ENCODE measurements at places on chromosomes 7 and 10.

DNA sequence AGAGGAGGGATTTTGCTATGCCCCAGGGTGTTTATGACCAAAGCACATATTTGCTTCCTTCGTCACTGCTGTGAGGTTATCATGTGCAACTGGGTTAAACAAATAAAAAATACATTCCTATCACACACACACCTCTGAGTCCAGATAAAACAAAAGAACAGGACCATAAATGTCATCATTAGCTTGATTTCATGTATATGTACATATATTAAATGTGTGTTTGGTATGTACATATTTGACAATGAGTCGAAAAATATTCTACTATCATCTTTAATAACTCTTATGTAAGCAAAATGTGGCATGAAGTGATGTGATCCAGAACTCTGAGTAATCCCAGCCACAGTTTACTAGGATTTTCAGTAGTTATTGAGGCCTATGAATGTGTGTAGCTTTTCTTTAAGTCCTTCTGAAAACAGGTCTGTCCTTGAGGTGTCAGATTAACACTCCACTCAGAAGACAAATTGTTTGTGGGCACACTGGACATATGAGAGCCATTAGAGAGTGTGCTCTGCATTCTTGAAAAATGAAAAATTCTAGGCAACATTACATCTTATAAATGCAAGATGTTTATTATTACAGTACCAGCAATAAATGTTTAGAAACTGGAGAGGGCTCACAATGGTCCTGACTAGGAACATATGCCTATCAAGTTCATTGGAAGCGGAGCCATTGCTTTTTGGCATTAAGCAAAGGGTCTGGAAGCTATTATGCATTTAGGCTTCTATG is 335.1 kb upstream of the SEMA3A start:
- DNase-seq: no peak

DNA sequence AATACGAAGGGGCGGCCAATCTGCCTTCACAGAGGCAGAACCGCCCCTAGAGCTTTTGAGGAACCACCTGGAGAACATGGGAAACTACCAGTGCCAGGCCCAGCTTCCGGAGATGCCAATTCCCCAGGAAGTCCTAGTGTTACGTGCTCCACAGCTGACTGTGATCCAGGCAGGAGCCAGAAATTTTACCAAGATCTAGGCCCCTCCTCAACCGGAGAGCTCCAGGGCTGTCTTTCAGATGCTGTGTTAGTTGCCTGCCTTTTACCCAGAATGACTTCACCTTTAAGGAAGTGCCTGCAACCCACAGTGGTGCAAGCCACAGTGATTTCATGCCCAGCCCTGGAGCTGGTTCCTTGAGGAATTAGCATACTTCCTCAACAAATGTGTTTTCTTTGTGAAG is 62.9 kb downstream of the ELMO1 start:
- peak; percentile 38 for DNase-seq

- DNase-seq: no peak
Measured at GRCh38 chr10:114829160-114829909, 7.8 kb downstream of the FHIP2A start.

GRCh38 chr7:88091988-88092675 is 127.7 kb downstream of the SRI start:
- DNase-seq: no peak

GRCh38 chr10:104045151-104046089 is 40.3 kb downstream of the COL17A1 start:
- DNase-seq: no peak

- DNase-seq: no peak
Measured at GRCh38 chr10:3336673-3337293, 164.2 kb upstream of the PITRM1 start.

GRCh38 chr7:128005117-128005516 is 26.1 kb downstream of the LRRC4 start:
- DNase-seq: no peak

DNA sequence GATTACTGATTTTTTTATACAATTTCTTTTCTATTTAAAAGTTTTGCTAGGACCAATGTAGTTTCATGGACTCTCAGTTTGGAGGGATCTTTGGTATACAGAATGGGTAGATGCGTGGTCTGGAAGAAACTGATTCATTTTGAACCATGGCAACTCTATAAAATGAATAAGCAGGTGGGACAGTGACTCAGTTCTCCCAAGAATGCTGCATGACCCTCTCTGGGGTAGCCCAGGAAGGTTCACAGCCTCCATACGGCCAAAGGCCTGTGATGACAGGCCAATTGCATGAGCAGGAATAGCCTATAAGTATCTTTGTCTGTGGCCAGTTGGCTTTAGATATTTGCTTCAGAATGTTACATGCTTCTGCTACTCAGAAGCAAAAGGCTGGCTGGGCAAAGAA is 113.3 kb upstream of the RSU1 start:
- DNase-seq: no peak

DNA sequence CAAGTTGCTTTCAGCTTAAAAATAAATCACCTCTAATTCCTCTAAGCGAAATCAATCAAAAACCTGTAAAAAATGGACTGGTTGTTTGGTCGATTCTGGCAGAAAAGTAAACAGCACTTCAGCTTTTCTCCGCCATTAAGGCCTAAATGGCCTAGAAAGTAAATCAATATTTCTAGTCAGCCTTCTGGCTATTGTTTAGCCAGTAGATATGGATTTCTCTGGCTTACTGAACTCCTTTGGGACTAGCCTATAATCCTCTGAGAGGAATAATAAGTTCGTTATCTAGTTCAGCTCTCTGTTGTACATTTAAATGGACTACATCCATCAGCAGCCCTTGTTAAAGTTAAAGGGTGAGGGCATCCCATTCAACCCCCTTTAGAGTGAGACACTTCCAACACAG is 400.1 kb upstream of the ETV1 start:
- no peak for DNase-seq

GRCh38 chr7:139630643-139631519 is 107.4 kb downstream of the CLEC2L start:
- no peak for DNase-seq

DNA sequence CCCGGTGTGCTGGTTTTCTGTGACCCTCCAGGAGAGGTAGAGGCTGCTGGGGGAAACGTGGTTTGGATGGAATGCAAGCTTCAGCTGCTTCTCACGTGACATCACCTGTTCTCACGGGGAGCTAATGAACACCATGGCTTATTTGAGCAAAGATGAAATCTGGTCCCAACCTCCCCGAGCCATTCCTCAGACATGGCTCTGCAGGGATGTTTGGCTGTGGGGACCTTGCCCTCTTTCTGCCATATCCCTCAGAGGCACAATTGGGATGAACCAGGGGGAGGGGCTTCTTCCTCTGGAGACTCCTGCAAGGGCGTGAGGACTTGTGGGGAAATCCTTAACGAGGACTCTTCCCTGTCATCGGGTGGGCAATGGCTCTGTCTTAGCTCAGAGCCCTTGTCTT is 236.8 kb downstream of the TCERG1L start:
- no peak for DNase-seq

DNA sequence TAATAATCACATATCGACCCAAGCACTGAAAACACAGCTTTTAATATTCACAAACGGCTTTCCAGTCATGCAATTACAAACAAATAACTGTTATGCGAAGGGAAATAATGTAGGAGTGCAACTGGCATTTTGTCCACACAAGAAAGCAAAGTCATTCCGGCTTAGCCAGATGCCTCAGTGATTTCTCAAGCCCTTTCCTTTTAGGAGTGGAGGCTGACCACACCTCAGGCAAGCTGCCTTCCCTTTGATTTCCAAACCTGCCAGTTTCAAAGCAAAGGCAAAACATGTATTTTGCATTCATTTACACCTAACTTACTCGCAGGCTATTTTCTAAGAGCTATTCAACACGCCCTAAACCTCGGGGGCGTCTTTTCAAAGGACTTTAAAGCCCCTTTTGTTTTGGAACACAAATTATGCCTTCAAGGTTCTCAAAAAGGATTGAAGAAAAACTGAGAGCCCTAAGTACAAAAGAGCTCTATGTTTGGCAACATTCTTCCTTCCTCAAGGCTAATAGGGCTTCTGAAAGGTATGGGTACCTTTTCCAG is 109.6 kb downstream of the CPXM2 start:
- no peak for DNase-seq

DNA sequence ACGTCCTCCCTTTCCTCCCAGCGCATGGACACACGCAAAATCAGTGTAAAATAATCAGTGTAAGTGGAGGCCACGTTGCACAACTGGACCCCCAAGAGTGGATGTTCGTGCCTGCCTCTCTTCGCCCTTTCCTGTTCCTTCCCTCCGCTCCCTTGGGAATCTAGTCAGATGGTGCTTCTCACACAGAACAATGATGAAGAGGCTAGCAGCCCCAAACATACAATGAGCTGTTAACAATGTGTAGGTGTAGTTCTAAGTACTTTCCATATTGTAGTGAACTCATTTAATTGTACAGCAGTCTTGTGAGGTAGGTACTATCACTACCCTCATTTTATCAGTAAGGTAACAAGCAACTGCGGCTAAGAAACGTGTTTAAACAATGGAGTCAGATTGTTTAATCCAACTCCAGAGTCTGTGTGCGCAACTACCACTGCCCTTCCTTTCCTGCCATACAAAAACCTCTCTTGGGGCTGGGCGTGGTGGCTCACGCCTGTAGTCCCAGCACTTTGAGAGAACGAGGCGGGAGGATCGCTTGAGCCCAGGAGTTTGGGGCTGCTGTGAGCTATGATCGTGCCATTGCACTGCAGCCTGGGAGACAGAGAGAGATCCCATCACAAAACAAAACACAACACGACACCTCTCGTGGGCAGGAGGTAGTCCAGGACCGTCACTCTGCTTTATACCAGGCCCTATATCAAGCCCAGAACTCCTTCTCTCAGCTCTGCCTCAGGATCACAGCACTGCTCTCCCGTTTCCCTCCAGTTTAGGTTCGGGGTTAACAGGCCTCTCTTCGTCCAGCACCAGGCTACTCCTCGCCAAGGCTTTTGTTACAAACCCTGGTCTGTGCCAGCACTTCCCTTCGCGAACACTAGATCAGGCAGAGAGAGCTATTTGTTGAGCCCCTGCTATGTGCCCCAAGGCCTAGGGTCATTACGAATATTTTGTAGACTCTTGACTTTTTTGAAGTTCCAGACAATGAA is 1.1 kb downstream of the FKBP9 start:
- no peak for DNase-seq

GRCh38 chr7:2444476-2444875 is 31.7 kb downstream of the GRIFIN start:
- DNase-seq: no peak

- peak; percentile 23 for DNase-seq
Measured at GRCh38 chr7:82017334-82017943, 247.6 kb upstream of the HGF start.

DNA sequence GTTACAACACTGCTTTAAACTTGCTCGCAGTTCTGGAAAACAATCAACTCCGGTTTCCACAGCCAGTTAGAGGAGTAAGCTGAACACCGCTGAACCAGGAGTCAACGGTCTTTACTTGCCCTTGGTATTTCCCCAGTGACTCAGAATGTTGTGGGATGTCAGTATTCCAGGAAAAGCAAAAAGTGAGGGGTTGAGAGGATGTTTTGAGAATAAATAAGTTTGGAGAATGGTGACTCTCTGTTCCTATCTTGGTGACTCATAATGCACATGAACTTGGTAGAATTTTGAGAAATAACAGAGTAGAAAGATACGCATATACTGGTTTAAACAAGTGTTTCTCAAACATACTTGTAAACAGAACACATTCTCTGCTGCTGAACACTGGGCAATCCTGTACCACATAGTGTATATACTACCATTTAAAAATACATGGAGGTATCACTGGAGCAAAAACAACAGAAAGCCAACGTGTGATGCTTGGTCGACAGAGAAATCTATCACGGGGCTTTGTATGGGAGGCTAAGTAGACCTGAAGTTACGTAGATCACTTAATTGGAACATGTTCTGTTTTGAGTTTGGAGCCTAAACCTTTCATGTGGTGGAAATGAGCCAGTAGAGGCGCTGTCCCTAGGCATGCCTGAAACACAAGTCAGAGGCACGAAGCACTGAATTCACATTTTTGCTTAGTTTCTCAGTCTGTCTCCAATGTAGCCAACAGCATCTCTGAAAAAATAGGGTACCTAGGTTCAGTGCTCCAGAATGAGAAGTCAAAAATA is 534.3 kb downstream of the PARD3 start:
- no peak for DNase-seq

- no peak for DNase-seq
Measured at GRCh38 chr7:108299251-108299973, 156.8 kb downstream of the NRCAM start.

DNA sequence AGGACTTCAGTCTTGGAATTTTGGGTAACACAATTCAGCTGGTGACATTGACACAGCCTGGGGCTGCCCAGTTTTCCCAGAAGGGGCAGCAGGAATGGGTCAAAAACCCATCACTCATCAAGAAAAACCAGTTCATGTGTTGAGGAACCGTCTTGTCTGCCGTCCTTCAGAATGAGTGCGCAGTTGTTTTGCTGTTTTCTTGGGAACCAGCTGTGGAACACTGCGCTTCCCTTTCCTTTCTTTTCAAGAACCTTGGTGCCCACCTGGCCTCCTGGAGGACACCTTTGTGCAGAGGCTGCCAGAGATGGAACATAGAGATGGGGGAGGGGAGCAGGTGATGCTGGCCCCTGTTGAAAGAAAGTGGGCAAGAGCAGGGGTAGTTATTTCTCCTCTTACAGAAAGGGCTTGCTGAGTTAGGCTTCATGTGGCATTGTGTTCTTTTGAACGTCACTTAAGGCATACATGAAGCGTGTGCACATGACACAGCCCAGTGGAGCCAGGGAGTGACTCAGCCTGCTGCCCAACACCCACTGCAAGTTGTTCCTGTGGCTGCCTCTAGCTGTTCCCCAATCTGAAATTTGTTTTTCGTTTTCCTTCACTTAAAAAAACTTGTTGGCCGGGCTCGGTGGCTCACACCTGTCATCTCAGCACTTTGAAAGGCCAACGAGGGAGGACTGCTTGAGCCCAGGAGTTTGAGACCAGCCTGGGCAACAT is 87.4 kb upstream of the TNS3 start:
- DNase-seq: peak; percentile 7

DNA sequence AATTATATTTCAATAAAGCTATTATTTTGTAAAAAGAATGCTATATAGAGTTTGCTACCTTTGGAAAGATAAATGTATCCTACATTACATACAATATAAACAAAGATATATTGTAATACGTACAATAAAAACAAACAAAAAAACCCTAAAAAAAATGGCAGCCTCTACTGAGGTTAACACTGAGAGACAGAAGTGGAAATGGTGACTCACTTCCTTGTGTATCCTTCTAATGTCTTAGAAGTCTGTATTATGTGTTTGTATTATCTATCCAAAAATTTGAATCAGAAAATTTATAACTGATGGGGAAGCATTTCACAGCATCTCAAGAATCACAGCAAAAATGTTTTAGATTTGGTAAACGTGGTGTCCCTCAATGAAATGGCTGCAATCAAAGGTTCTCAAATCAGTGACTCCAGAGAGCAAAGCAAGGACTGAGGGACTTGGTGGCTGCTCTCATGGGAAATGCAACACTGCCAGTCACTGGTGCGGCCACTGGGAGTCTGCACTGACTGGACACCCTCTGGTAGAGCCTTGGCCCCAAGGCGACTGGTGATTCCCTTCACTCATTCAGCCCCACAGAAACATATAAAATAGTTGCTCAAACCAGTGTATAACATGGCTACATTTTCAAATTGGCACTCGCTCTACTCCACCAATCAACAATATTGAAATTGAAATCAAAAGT is 53.8 kb downstream of the PANK1 start:
- DNase-seq: no peak

- no peak for DNase-seq
Measured at GRCh38 chr7:45070254-45070642, 18.5 kb downstream of the NACAD start.
